ENCODE measurements at places on chromosomes 6 and 20.

DNA sequence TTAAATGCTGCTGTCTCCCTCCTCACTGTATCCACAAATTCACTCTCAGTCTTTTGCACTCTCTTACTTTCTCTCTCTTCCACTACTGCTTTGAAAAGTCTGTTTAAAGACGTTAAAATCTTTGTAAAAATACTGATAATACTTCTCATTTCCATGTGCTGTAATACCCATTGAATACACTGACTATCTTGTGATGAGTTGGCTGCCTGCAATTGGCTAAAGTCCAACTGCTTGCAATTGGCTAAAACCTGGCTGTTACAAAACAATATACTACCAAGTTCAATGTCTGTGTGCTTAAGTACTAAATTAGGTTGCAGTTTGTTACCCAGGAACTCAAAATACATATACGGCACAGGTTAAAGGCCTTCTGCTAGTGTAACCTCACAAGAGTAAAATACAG lies 264.8 kb downstream of the THBS2 start:
- DNase-seq = no peak

DNA sequence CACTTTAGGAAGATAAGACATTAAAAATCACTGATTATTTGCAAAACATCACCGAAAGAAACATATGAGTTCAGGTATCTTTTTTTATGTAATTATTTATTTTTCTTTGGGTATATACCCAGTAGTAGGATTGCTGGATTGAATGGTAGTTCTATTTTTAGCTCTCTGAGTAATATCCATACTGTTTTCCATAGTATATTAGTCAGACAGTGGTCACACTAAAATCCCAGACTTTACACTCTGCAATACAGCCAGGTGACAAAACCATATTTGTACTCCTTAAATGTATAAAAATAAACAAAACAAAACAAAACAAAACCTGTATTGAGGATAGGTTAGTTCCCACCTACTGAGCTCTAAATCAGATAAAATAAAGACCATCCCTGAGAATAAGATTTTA lies 1024.3 kb upstream of the EYS start:
- DNase-seq = no peak

GRCh38 chr20:40103420-40103819 lies 585.6 kb downstream of the MAFB start:
- no peak for DNase-seq

DNA sequence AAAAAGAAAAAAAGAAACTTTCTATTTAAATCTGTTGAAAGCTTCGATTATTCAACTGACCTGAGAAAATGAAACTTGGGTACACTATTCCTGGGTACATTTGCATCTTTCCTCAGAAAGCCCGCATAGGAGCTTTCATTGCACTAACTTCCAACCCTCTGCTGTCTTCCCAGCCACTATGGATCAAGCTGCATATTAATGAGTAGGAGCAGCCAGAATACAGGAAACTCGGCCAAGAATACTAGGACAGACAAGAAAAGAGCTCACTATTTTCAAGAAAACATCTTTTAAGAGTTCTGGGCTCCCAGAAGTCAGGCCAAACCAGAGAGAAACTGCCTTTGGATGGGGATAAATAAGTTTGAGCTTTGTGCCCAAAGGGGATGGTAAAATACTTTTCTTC lies 135.0 kb upstream of the CCDC28A start:
- DNase-seq = no peak

DNA sequence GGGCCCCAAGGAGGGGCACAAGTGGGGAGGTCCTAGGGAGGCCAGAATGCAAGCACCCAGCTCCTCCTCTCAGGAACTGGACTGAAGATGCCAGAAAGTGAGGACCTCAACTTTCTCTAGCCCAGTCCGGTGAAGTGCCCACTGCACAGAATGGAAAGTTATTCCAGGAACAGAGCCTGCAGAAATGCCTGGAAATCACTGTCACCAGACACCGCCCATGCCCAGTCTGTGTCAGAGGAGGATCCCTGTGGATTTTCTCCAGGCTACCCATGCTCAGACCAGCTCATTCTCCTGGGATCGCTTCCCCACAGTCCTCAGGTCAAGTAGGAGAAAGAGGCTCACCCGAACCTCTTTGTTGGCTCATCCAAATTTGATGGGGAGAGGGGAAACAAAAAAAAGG lies 6.5 kb downstream of the PRPH2 start:
- no peak for DNase-seq

GRCh38 chr20:40948465-40949267 lies 80.0 kb upstream of the TOP1 start:
- no peak for DNase-seq

DNA sequence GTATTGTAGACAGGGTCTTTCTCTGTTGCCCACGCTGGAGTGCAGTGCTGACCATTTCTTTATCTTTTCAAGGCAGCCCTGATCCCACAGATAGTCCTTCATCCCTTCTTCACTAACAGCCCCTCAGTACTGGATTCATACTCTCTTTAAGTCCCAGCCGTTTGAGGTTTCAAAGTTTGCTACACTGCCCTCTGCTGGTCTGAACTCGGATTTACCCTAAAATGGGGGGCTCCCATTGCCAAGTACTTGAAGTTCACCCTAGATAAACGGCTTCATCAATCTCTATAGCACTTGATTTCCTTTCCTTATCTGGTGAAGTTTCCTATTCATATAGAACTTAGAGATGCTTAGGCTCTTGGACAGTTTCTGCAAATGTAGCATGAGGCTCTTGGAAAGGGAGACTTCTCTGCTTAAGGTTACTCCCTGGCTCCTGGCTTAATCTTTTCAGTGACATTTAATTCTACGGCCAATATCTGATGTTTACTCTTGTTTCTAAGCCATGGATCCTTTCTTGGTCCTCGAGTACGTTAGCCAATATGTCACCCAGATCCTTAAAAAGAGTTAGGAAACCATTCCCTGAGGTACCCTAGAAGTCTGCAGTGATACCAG lies 21.4 kb upstream of the PREP start:
- no peak for DNase-seq

DNA sequence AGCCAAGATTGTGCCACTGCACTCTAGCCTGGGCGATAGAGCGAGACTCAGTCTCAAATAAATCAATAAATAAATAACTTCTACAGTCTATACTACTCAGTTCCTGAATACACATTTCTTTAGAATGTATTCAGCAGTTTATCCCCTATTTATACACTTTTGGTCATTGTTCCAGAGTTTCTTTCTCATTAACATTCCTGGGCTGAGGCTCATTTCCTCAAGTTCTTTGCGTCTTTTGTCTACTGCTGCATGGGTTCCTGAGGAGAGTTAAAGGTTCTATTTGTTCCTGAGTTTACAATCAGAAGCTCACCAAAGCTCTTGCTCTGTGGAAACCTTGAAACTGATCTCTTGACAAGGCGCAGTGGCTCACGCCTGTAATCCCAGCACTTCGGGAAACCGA lies 37.7 kb upstream of the SASH1 start:
- no peak for DNase-seq

GRCh38 chr6:143112837-143113236 lies 52.1 kb downstream of the AIG1 start:
- DNase-seq = no peak

DNA sequence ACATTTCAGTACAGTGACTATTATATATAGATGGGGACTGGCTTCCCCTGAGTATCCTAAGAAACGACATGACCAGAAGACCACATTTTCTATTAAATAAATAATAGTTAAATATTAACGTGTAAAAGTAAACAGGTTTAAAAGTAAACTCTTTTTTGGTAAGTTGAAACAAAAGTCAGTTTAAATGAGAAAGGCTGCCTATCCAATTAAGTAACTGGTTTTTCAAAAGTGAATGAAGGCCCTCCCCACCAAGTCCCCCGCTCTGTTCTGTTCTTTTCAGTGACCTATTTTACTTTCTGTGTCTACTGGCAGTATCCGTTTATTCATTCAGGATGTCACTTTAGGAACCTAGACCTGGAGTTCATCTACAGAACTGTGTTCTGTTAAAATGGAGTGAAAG lies 32.0 kb downstream of the QKI start:
- DNase-seq = no peak

GRCh38 chr6:4664117-4664626 lies 112.0 kb upstream of the CDYL start:
- DNase-seq = peak; percentile 10

DNA sequence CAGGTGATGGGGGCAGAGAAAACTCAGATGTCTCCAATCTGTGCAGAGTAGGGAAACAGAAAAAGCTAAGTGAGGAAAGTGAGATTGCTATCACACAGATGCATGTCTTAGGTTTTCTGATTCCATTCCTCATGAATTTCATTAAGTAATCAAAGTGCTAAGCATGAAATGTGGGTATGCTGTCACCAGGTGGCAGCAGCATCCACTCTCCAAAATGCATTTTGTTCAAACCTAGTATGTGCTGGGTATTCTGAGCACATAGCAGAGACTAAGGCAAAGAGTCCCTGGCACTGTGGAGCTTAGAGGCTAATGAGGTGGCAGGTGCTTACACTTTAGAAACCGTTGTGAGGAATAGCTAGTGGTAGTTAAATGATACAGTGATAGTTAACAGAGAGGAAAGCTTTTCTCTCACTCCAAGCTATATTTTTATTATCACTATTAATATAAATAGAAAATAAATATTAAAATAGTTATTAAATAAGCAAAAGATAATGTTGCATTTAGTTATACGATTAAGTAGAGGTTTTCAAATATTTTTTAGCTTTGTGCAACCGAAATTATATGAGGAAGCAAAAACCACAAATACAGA lies 179.5 kb downstream of the CDH26 start:
- DNase-seq = no peak

GRCh38 chr6:45431317-45432065 lies 53.8 kb upstream of the SUPT3H start:
- no peak for DNase-seq

DNA sequence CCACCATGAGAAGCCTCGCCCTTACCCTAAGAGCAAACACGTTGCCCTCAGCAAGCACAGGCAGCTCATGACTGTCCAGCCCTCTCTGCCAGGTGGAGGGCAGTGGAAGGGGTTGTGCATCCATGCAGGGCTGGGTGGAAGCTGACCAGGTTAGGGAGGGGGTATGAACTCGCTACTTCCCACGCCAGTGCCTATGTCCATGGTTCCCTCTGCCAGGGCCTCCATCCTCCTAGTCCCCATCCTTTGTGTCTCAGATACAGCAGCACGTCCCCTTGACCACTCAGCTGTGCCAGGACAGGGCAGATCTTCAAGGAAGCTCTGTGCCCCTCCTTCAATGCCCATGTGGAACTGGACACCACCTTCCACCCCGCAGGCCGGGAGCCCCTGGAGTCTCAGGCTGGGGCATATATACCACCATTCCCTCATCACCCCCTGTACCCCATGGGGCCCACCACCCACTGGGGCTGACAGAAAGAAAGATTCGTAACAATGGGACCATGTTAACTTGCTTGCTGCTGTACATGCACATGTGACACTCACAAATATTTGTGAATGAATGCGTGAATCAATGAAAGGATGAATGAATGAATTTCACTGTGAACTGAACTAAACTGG lies 90.7 kb downstream of the ANKRD60 start:
- DNase-seq = no peak
